ENCODE measurements at places on chromosomes 2 and 18.

GRCh38 chr2:37358466-37358865, 14.0 kb downstream of the QPCT start:
- no peak for DNase-seq

GRCh38 chr2:150135223-150135883, 352.1 kb downstream of the RND3 start:
- no peak for DNase-seq

DNA sequence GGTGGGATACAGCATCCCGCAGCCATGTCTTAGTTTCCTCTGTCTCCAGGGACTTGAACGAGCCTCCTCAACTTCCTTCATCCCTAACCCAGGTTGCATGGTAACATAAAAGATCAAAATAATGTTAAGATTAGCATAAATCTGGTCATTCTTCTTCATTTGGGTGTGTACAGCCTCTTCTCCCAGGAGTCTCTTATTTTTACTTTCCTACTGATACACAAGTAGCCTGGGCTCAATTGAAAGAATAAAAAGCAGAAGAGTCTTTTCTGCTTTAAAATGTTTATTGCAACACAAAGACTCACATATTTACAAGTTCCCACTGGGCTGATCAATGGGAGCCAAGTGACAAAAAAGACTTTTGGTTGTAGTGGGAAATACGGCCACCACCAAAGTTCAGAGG, 137.9 kb upstream of the PID1 start:
- no peak for DNase-seq

DNA sequence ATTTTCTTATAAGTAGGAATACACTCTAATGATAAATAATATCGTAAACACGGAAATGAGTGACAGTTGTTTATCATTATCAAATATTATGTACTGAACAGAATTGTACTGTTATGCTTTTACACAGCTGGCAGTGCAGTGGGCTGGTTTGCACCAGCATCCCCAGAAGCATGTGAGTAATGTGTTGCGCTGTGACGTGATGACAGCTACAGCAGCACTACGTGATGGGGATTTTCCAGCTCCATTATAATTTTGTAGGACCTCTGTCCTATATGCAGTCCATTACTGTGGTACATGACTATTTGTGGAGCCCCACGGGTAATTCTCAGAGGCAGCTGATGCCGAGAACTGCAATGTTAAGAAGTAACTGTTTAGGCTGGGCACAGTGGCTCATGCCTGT, 77.3 kb upstream of the ATG16L1 start:
- no peak for DNase-seq

DNA sequence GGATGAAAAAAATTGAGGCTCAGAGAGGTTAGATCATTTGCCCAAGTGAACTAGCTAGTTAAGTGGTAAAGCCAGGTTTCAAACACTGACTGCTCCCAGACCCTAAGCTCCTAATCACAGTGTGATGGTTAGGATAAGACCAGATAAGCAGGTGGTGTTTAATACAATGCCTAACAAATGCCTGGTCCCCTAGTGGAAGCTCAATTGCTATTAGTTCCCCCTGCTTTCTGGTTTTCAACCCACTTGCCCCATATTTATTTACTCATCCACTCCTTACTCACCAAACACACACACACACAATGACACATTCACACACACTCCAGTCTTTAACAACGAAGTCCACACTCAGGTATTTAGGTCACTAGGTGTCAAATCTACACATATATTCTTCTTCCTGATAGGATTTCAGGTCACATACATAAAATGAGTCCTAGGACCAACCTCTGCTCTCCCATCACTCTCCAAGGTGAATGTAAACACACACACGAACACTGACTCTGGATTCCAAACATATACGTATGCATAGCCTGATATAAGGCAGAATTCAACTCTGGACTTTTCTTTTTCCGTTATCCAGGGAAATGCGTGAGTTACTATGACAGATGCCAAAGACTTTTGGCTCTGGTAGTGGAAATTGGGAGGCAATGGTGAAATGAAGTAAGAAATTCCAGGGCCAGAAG, 73.6 kb upstream of the TSPYL6 start:
- DNase-seq: no peak

DNA sequence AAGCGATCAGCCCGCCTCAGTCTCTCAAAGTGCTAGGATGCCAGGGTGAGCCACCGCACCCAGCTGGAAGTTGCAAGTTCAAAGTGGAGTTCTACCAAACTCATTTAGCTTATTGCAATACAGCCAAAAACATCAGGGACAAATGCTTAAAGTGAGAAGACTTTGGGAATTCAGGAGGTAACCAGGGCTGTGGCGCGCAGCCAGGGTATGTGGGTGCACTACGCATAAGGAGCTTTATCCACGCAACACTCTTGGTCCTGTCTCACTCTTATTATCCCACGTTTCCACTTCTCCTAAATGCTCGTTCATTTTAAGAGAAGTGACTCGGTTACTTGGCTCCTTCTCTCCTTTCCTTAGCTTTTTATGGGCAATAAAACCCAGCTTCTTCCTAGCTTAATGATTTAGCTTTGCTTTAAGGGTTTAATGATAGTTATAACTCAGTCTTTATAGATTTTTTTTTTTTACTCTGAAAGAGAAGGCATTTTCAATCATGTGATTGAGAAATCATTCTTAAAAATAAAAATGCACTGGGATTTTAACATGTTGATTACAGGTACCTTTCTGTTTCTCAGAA, 199.8 kb downstream of the KCNE4 start:
- DNase-seq: no peak

DNA sequence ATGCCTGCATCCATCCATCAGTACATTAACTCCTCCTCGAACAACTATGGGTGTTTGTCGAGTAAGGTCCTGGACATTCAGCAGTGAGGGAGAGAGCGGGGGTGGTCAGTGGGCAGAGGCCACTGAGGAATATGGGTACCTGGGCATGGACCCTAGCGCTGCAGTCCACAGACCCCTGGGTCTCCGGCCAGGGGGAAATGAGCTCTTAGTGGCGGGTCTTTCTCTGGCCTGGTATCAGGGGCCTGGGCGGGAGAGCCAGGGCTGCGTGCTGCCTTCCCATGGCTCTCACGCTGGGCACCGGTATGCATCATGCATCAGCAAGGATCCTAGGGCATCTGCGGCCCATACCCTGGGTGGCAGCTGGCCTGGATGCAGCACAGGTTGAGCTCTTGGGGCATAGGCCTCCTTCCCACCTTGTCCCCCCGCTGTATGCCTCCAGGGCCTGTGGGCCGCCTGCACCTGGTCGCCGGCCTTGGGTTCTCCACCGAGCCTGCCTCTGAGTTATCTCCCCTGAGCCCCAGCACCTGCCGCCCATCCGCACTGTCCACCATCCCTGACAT, 1.3 kb upstream of the MOCOS start:
- DNase-seq: no peak

- no peak for DNase-seq
Observed at GRCh38 chr2:71950256-71951082, 197.2 kb downstream of the CYP26B1 start.

DNA sequence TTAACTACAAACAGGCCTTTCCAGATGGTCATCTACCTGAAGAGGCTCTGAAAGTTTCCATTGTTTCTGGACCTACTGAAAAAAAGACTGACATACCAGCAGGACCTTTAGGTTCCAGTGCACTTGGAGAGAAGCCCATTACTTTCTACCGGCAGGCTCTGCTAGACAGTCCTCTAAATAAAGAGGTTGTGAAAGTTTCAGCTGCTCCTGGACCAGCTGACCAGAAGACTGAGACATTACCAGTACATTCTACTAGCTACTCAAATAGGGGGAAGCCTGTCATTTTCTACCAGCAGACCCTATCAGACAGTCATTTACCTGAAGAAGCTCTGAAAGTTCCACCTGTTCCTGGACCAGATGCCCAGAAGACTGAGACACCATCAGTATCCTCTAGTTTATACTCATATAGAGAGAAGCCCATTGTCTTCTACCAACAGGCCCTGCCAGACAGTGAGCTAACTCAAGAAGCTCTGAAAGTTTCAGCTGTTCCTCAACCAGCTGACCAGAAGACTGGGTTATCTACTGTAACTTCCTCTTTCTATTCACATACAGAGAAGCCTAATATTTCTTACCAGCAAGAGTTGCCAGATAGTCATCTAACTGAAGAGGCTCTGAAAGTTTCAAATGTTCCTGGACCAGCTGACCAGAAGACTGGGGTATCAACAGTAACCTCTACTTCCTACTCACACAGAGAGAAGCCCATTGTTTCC, 65.8 kb downstream of the ALMS1 start:
- DNase-seq: no peak

DNA sequence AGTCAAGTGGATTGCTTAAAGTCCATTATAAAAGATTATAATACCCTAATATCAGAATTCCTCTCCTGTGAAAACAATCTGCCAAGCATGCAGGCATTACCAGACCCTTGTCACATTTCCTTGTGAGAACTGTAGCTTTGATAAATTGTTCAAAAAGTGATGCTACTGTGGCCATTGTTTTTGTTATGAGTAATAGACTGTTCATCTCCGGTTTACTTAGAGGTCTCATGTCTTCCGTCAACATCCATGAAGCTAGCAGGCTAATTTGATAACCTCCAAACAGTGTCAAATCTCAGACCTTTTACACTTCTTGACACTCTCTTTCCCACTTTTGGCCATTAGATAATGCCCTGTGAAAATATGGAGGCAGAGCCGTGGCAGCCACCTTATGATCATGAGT, 342.7 kb downstream of the CPS1 start:
- DNase-seq: no peak

- no peak for DNase-seq
Observed at GRCh38 chr2:212078103-212078502, 460.5 kb downstream of the ERBB4 start.

DNA sequence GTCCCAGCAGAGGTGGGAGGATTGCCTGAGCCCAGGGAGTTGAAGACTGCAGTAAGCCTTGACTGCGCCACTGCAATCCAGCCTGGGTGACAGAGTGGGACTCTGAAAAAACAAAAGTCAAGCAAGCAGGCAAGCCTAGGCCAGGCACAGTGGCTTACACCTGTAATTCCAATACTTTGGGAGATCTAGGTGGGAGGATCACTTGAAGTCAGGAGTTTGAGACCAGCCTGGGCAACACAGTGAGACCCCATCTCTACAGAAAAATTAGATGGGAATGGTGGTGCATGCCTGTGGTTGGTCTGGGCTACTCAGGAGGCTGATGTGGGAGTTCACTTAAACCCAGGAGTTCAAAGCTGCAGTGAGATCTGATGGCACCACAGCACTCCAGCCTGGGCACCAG, 28.6 kb downstream of the STARD7 start:
- DNase-seq: no peak

DNA sequence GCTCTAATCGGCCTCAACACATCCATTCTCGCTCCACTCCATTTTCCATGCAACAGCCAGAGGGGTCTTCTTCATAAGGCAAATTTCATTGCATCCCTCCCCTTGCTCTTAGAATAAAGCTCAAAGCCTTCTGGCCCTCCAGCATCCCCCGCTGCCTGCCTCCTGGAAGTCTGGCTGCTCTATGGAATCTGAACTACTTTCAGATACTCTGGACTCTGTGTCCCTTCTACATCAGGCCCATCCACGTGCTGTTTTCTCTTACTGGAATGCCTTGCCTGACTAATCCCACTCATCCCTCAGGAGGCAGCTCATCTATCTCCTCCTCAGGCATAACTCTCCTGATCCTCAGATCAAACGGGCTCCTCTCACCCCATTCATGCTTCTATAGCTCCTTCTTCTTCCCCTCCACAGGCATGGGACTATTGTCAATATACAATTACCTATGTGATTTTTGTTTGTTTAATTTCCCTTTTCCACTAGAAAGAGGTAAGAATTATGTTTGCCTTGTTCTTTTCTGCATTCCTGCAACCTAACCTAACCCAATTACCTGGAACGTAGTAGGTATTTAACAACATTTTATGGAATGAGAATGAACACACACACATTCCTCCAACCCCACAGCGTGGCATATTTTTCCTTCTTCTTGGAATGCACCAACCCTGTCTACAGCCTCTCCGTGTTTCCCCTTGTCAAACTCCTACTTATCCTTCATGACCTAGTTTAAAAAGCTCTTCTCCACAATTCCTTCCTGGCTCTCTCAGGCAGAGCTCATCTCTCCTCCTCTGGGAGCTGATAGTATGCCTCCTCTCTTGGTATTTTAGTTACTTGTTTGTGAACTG, 49.5 kb downstream of the LBH start:
- DNase-seq: no peak

Measured in activated CD4-positive, alpha-beta T cell treated with anti-CD3 and anti-CD28 coated beads, Interleukin-2, Interleukin-6, amounts not matched to agents 100 ng/mL and 50 ng/mL, durations not matched to agents 16 hours and 8 hours (primary cell).